Myocyte (in vitro differentiated cells): ENCODE measurements at places on chromosomes 1 and 21. TPM values are rescaled to one million over a fixed set of nuclear protein-coding genes. Genes with fewer than 3 reads are reported as not detected.

PPFIA4 gene
- 122 and 180 TPM in 2 replicates for total RNA-seq

DNA sequence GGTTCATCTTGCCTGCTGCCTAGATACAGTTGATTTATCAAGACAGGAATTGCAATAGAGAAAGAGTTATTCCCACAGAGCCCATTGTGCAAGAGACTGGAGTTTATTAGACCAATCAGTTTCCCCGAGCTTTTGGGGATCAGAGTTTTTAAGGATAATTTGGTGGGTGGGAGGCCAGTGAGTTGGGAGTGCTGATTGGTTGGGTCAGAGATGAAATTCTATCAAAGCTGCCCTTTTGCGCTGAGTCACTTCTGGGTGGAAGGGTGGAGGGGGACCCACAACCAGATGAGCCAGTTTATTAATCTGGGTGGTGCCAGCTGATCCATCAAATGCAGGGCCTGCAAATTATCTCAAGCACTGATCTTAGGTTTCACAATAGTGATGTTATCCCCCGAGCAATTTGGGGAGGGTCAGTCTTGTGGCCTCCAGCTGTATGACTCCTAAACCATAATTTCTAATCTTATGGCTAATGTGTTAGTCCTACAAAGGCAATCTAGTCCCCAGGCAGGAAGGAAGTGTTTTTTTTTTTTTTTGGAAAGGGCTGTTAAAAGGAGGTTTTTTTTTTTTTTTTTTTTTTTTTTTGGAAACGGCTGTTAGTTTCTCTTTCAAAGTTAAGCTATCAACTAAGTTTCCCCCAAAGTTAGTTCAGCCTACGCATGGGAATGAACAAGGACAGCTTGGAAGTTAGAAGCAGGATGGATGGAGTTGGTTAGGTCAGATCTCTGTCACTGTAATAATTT is 7.4 kb downstream of the SLC16A4 start:
- DNase-seq, result no peak

HTR6 gene
- total RNA-seq, result 0.10 TPM in 1 of 2 replicates, not detected in the other

- DNase-seq, result no peak
Observed at GRCh38 chr1:197800379-197801110, 25.3 kb upstream of the DENND1B start.

ETV3L gene
- not detected in 2 replicates for total RNA-seq

AK5 gene
- total RNA-seq, result 77.7 and 92.6 TPM in 2 replicates

GRCh38 chr1:5525597-5526384 is 466.4 kb downstream of the NPHP4 start:
- DNase-seq, result no peak
